A549 treated with DMSO at 1 μM for 4 hours (cell line): ENCODE measurements at places on chromosomes 2 and 18. TPM values are rescaled to one million over a fixed set of nuclear protein-coding genes. Genes with fewer than 3 reads are reported as not detected.

The LOXL3 gene
- total RNA-seq = 0.25 to 0.55 TPM (median 0.40 TPM) in 5 replicates

The ELOA2 gene
- total RNA-seq = not detected in 5 replicates

The HJURP gene
- 86.1 to 88.2 TPM (median 87.1 TPM) in 5 replicates for total RNA-seq

The PROM2 gene
- 0.33 TPM in 1 of 5 replicates, not detected in the others for total RNA-seq

The ANKRD23 gene
- total RNA-seq = 1.3 to 2.5 TPM (median 1.8 TPM) in 5 replicates

The SPIRE1 gene
- 16.4 to 26.9 TPM (median 20.4 TPM) in 5 replicates for total RNA-seq

The OR6B2 gene
- total RNA-seq = not detected in 5 replicates

The CTAGE1 gene
- not detected in 5 replicates for total RNA-seq

The TTC21B gene
- 4.4 to 8.9 TPM (median 5.6 TPM) in 5 replicates for total RNA-seq

The CGREF1 gene
- total RNA-seq = 7.0 to 8.3 TPM (median 7.9 TPM) in 5 replicates

The MATN3 gene
- total RNA-seq = 8.9 to 15.9 TPM (median 12.6 TPM) in 5 replicates

The ZBTB14 gene
- total RNA-seq = 6.7 to 8.8 TPM (median 8.2 TPM) in 5 replicates

The APOB gene
- total RNA-seq = not detected in 5 replicates

The EGR4 gene
- 0.11 to 0.32 TPM (median 0.25 TPM) in 5 replicates for total RNA-seq

The OSR1 gene
- 4.9 to 9.0 TPM (median 5.3 TPM) in 5 replicates for total RNA-seq

The GAREM2 gene
- total RNA-seq = 6.3 to 11.5 TPM (median 7.3 TPM) in 5 replicates

The DSG1 gene
- not detected in 5 replicates for total RNA-seq

The TRABD2A gene
- 8.9 to 10.8 TPM (median 10.3 TPM) in 5 replicates for total RNA-seq

The STEAP3 gene
- 39.2 to 47.7 TPM (median 39.9 TPM) in 5 replicates for total RNA-seq

The DLGAP1 gene
- total RNA-seq = 0.09 to 0.10 TPM in 2 of 5 replicates, not detected in the others

The KIF1A gene
- 0.62 to 0.84 TPM (median 0.78 TPM) in 5 replicates for total RNA-seq

The LRATD1 gene
- total RNA-seq = 0.03 to 0.07 TPM in 2 of 5 replicates, not detected in the others
